Activated CD8-positive, alpha-beta memory T cell treated with anti-CD3 and anti-CD28 coated beads, Interleukin-2, amount 50 U/mL, for 48 hours (primary cell): ENCODE measurements at places on chromosomes 13 and 19.

- no peak for DNase-seq
Observed at GRCh38 chr13:48232420-48233045, 473 bp upstream of the ITM2B start.

DNA sequence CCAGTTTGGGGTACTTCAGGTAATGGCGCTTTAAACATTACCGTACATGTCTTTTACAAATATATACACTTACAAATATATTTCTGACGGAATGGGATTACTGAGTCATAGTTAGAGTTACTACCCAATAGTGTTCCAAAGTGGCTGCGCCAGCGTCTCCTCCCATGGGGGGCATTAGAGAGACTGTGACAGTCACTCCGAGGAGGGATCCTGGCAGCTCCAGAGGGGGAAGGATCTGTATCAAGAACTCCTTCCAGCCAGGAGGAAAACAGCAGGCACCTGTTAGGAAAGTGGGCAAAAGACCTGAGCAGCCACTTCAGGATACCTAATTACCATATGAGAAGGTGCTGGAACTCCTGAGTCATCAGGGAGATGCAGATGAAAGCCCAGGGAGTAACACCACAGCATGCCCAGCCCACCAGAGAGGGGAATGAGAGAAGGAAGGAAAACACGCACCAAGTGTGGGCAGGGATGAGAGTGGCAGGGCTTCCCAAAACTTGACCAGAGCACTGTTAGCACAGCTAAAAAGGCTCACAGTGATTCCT is 52.9 kb downstream of the SLC7A9 start:
- no peak for DNase-seq

- no peak for DNase-seq
Observed at GRCh38 chr19:53086949-53087348, 16.3 kb downstream of the ZNF160 start.

- DNase-seq = no peak
Observed at GRCh38 chr13:94435604-94436226, 43.8 kb downstream of the DCT start.

DNA sequence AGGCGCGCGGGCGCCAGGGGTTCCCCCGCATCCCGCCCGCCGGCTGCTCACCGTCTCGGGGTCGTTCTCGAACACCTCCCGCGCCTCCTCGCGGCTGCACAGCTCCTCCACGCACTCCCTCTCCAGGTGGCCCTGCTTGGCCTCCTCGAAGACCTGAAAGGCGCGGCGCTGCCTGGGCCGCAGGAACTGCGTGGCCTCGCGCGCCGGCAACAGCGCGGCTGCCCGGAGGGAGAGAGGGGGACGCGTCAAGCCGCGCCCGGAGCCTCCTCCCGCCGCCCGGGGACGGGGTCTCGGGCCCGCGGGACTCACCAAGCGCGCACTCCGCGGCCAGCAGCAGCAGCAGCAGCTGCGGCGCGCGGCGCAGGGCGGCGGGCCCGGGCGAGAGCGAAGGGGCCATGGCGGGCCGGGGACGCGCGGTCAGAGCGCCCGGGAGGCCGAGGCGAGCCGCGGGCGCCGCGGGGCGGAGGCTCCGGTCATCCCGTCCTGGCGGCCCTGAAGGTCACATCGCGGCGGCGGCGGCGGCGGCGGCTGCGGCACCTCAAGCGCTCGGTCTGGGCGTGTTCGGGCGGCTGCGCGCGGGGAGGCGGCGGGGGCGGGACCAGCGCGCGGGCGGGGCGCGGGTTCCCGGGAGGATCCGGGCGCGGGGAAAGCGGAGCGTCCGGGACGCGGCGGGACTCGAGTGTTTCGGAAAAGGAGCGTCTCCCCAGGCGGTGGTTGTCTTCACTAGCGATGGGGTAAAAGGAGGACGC is at the start of gene GAS6:
Gene GAS6, minus strand, starts transcription at position 553 of the 749 bp plus-strand sequence. Its CDS starts 156 bp downstream, at position 397.
- peak; percentile 63 for DNase-seq

- DNase-seq = peak; percentile 81
Observed at GRCh38 chr19:46678110-46678732, 17.2 kb upstream of the DACT3 start.

DNA sequence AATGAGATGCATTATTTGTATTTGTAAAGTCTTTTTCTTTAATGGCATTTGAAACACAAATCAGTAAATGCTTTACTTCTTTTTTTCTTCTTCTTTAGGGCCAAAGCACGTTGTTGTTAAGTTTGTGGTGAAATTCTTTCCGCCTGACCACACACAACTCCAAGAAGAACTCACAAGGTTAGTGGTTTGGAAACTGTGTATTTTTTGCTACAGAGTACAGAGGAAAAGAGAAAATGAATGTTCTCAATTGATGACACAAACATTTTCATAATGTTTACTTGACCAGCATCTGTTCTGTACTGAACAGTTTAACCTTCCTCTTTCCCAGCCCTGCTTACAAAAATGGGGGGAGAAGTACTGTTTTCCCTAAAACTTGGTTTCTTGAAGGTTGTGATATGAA is 190.9 kb upstream of the RNF113B start:
- DNase-seq = no peak

- DNase-seq = no peak
Observed at GRCh38 chr13:34431827-34432581, 510.1 kb upstream of the NBEA start.

GRCh38 chr19:47609906-47610894 is 1.3 kb downstream of the BICRA start:
- peak; percentile 68 for DNase-seq

GRCh38 chr13:91313103-91313502 is 34.4 kb upstream of the MIR17HG start:
- no peak for DNase-seq

- DNase-seq = no peak
Observed at GRCh38 chr19:535017-535835, 3.7 kb downstream of the CDC34 start.

DNA sequence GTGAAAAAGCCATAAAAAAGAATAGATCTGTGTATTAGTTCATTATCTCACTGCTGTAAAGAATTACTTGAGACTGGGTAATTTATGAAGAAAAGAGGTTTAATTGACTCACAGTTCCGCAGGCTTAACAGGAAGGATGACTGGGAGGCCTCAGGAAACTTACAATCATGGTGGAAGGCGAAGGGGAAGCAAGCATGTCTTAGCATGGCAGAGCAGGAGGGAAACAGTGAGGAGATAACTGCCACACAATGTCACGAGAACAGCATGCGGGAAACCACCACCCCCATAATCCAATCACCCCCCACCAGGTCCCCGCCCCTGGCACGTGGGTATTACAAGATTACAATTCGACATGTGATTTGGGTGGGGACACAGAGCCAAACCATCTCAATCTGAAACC is 39.1 kb upstream of the EEF1AKMT1 start:
- no peak for DNase-seq

GRCh38 chr13:76707360-76707759 is 178.8 kb downstream of the KCTD12 start:
- no peak for DNase-seq

- DNase-seq = no peak
Observed at GRCh38 chr19:7575434-7576040, 20.1 kb upstream of the CAMSAP3 start.

DNA sequence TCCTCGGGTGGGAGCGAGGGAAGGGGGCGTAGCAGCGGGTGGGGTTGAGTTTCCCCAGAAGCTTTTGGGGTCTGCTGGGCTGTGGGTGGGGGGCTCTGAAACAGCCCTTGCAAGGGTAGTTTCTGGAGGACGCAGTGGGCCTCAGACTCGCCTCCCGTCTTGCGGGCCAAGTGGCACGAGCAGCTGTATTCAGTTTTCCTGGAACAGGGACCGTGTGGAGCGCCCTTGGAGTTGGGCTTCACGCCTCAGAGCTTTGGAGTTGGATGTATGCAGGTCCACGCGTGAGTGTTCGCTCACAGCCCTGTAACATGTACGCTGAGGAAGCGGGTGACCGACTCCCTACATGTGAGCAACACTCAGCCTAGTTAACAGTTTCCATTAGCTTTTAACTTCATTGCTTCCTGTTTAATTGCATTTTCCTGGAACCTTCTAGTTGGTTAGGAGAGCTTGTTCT is 603 bp downstream of the TM9SF2 start:
- no peak for DNase-seq

GRCh38 chr13:90105276-90105675 is 1242.2 kb upstream of the MIR17HG start:
- DNase-seq = no peak

- peak; percentile 60 for DNase-seq
Observed at GRCh38 chr13:50594276-50595051, 249.0 kb downstream of the DLEU7 start.
